Left colon (tissue), 2 donors: ENCODE measurements at places on chromosomes 12 and 14. TPM values are rescaled to one million over a fixed set of nuclear protein-coding genes. Genes with fewer than 3 reads are reported as not detected.

- DNase-seq: peak; percentile 28
These were observed 19.7 kb upstream of the ITPK1 start for GRCh38 chr14:93135399-93135798.

- DNase-seq: no peak
These were observed 47.8 kb downstream of the MYRFL start for GRCh38 chr12:69872804-69873203.

DNA sequence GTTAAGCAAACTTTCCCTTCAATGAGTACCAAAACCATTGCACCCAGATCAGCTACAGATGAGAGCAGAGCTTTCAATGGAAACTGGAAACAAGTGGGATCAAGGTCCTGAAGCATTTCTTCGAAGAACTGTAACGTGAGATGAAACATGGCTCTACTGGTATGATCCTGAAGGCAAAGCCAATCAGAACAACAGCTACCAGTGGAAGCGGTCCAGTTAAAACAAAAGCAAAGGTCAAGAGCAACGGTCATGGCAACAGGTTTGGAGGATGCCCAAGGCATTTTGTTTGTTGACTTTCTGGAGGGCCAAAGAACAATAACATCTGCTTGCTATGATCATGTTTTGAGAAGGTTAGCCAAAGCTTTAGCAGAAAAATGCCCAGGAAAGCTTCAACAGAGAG lies 137.9 kb upstream of the CPSF6 start:
- DNase-seq: no peak

DNA sequence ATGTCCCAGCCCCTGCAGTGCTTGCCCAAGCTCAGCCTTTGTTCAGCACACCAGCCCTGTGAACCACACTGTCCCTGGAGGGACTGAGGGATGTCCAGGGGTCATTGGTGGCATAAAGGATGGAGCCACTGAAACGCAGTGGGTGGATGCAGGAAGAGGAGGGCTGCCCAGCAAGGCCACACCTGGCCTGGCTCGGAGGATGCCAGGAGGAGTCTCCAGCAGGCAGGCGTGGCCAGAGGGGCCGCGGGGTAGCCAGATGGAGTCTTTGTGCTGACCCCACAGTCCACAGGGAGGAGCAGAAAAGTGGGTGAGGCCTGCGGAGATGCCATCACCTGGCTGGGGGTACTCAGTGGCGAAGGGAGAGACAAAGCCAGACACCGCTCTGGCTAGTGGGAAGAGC lies 108.5 kb upstream of the C14orf180 start:
- DNase-seq: no peak

GRCh38 chr14:101350691-101351090 lies 210.6 kb upstream of the DIO3 start:
- DNase-seq: no peak

GRCh38 chr14:89941830-89942377 lies 12.6 kb downstream of the EFCAB11 start:
- no peak for DNase-seq

- DNase-seq: no peak
These were observed 9.8 kb upstream of the KRT73 start for GRCh38 chr12:52628111-52628507.

DNA sequence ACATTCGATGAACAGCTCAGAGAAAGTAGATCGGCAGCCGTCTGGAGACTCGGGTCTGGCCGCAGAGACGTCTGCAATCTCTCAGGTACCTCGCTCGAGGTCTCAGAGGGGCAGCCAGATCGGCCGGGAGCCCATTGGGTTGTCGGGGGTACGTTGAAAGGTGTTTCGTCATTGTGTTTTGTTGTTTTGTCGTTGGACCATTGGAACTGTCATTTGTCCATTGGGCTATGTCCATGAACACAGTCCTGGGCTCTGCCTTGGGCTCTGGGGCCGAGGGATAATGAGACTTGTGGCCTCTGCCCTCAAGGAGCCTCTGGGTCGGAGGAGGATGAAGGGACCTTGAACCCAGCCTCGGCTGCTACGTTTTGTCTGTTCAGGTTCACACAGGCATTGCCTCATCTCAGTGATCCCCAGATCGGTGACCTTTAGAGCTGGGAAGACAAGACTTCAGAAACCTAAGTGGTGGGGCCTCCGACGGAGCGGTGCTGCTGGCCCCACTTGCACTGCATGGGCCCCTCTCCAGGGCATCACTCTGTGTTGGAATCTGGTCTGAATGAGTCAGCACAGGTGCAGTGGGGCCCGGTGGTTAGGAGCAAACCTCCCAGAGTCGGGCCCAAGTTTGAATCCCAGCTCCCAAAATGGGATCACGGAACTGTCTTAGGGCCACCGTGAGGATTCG lies 23.6 kb upstream of the MLXIP start:
- no peak for DNase-seq

- DNase-seq: peak; percentile 43
These were observed 31.4 kb upstream of the C12orf76 start for GRCh38 chr12:110079477-110080400.

FAM186B gene
- 0.31 TPM for total RNA-seq

CIT gene
- 15.9 TPM for total RNA-seq
